ENCODE measurements at places on chromosomes 1 and 21.

- DNase-seq, result no peak
Measured at GRCh38 chr1:234539666-234540403, 60.9 kb upstream of the TARBP1 start.

DNA sequence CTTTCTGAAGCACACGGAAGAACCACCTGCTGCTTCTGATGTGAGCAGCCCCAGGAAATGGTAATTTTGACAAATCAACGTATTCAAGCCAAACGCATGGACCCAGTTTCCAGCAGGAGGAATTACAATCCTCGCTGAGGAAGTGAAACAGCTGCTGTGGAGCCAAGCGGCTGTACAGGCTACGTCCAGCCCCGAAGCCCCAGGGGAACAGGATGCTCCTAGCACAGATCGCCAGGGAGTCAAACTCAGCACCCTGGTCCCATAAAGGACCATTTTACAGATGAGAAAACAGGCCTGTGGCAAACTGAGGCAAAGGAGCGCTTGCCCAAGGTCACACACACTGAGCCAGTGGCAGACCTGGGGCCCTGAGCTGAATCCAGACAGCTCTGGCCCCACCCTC, 108.0 kb downstream of the PTPRU start:
- no peak for DNase-seq

DNA sequence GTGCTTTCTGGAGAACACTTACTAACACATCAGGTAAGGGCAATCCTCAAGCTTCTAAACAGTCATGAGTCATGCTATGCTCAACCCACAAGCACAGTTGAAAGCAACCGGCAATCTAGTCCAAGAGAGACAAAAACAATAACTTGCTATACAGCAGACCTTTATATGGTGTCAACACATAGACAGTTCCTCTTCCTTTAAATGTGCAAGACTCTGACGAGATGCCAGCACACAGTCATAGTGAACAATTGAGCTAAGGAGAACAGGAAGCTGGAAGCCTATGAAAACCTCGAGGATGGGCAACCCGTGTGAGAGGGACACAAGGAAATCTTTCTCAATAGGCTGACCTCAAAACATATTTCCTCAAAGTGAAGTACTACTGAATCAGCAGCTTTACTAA, 5.3 kb downstream of the ADIPOR1 start:
- DNase-seq, result no peak

- DNase-seq, result no peak
Measured at GRCh38 chr1:230375780-230376179, 50.4 kb downstream of the PGBD5 start.

GRCh38 chr21:15029077-15029476, 35.7 kb downstream of the NRIP1 start:
- DNase-seq, result no peak

DNA sequence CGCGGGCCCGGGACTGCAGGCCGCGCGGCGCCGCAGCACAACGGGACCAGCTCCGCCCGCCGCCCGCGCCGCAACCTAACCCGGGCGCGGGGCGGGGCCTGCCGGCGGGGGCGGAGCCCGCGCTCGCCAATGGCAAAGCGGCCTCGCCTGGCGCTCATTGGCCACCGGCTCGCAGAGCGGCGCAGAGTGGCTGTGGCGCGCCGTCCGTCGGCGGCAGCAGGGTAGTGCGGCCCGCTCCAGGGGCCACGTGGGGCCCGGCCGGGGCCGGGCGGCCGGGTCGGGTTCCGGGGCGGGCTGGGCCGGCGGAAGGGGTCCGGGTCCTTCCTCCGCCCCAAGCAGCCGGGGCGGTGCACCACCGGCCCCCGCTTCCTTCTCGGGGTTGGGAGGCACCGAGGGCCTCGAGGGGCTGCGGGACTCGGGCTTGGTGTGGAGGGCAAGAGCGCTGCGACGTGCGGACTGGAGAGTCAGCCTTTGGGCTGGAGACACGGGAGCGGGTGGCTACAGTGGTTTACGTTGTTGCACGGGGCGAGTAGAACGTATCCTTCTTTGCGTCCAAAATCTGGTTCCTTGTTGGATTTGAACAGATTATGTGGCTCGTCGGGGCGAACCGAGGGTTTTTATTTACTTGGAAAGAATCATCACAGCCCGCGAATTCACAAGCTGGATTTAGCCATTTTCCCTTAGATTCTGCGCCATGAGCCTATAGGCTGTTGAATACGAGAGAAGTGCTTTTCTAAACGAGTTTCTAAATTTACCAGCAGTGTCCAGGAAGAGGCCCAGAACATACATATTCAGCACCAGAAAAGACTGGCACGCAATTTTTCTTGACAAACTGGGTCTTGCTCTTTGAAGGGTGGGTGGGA, at the start of gene SRM:
SRM (minus strand) TSS at position 51 of the 863 bp plus-strand sequence. CDS start 75 bp downstream, outside the sequence.
- DNase-seq, result peak; percentile 53

DNA sequence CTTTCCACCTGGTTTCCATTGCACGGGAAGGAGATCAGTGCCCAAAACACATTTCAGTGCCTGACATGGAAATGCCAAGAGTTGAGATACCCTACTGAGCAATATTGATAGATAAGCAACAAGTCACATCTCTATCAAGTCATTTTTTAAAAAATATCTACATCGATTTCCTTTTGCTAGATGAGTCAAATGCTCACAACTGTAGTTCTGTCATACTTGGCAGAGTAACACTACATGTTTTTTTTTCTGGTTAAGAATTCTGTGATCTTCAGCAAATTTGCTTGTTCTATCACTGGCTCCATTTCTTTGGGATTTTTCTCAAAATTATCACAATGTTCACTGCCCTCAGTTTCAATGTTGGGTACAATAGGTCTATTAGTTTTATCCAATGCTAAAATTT, 145.4 kb downstream of the ZC3H11B start:
- DNase-seq, result no peak

- DNase-seq, result no peak
Measured at GRCh38 chr1:156461781-156462647, 38.6 kb downstream of the MEF2D start.

- DNase-seq, result no peak
Measured at GRCh38 chr1:83997631-83998030, 1.3 kb downstream of the TTLL7 start.

DNA sequence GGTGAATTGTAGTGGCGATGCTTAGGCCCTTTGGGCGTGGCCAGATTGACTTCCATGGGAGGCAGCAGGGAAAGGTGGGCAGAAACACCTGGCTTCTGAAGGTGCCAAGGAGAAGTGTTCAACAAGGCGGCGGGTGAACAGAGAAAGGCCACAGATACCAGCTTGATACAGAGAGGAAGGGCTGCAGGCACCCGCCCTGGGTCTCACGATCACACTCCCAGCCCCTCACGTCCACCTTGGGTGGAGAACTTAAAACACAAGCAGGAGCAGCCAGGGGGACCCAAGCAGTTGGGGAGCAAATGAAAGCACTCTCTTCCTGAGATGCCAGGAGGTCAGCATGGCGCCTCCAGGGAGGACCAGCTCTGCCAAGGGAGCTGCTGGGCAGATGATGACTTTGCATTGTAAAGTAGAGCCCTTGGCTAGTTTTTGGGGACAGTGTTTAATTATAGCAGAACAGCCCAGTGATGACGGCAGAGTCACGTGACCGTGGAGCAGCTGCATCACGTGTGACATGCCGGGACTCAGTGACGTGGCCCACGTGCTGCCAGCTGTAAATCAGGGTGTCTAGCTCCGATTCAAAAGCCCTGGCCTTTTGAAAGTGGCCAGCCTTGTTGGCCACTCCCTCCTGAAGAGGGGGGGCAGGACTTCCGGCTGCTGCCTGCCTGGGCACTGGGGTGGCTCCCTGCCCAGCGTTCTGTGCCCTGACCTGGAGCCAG, 19.0 kb downstream of the SLC37A1 start:
- no peak for DNase-seq

GRCh38 chr1:177847843-177848242, 122.0 kb downstream of the SEC16B start:
- no peak for DNase-seq

- no peak for DNase-seq
Measured at GRCh38 chr1:2192031-2192995, 2.3 kb downstream of the FAAP20 start.

GRCh38 chr1:24728982-24729381, 16.3 kb upstream of the CLIC4 start:
- no peak for DNase-seq

- DNase-seq, result no peak
Measured at GRCh38 chr1:47621977-47622376, 184.1 kb downstream of the FOXD2 start.

DNA sequence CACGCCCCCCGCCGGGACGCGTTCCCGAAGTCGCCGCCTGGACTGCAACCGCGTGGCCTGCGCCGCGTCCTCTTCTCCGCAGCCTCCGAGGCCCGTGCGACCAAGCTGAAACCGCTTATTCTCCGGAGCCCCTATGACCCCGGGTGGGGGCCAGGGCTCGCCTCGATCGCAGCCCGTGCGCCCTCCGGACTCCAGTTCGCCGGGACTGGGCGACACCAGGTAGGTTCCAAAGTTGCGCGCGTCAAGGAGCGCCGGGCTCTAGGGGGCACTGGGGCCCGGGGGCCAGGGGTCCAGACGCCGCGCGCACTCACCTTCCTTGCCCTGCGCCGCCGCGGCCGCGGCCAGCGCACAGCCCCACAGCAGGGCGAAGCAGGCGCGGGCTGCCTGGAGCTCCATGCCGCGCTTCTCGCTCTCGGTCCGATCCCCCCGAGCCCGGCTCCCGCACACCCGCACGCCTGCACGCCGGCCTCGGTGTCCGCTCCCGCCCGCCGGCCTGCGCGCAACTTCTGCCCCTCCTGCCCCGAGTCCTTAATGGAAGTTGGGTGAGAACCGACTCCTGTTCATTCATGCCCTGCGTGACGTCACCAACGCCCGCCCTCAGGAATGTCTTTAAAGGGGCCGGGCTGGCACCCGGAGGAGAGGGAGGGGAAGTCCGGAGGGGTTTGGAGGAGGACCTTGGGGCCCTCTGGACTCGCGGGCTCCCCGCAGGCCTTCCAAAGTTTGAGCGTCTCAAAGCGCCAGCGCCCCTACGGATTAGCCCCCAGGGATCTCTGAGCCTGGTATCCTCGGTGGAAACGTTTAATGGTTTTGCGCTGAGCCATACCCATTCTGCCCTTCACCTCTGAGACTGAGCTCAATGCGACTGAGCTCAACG, at the start of gene EPHA2:
EPHA2 (minus strand) TSS at position 533 of the 874 bp plus-strand sequence; CDS start at position 396, 137 bp downstream.
- DNase-seq, result peak; percentile 23

DNA sequence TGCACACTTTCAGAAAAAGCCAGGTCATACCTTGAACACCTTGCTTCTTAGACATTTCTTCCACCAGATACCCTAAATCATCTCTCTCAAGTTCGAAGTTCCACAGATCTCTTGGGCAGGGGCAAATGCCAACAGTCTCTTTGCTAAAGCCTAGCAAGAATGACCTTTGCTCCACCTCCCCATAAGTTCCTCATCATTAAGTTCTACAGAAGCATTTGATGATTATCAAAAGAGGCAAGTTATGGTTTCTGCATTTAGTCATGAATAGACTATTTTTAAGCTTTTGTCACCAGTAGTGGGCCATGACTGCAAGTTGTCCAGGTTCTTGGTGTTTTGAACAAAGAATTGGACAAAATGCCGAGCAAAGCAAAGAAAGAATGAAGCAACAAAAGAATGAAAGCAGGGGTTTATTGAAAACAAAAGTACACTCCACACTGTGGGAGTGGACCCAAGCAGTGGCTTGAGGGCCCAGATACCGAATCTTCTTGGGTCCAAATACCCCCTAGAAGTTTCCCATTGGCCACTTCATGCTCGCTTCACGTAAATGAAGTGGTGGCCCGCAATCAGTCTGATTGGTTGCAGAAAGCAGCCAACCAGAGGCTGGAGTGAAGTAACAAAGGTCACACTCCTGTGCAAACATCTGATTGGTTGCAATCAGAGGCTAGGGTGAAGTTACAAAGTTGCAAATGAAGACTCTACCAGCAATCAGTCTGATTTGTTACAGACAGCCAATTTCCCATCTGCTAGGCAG, 9.8 kb upstream of the EGLN1 start:
- DNase-seq, result no peak

DNA sequence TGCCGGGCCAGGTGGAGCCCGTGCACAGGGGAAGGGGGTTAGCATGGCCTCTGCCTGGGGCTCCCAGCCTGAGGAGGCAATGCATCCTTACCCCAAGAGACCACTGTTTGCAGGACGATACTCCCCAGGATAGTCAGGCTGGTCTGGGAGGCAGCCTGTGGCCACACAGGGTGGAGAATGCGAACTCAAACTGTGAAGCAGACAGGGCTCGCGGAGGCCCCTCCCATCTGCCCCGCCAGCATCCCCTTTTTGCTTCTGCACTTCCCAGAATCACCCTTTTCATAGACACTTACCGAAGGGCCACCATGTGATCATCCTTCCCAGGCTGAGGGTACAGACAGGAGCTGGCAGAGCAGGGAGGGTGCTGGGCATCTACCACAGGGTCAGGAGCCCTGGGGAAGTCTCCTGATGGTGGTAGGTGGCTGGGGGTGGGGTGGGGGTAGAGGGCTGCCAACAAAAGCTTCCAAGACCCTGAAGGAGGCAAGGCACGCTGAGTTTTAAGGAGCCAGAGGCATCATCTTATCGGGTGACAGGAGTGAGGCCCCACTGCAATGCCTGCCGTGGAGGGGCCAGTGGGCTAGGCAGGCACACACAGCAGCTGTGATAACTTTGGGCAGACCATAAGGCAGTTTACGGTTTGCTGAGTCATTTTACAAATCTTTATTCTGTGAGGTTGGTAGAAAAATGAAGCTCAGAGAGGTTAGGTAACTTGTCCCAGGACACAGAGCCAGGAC, 31.3 kb upstream of the BTG2 start:
- DNase-seq, result peak; percentile 46

- no peak for DNase-seq
Measured at GRCh38 chr1:77977989-77978292, 931 bp downstream of the FUBP1 start.

All from cerebellar nuclear complex (tissue), 1 donor.